AG04450 (cell line): ENCODE measurements at places on chromosomes 11 and 22. TPM values are rescaled to one million over a fixed set of nuclear protein-coding genes. Genes with fewer than 3 reads are reported as not detected.

DNA sequence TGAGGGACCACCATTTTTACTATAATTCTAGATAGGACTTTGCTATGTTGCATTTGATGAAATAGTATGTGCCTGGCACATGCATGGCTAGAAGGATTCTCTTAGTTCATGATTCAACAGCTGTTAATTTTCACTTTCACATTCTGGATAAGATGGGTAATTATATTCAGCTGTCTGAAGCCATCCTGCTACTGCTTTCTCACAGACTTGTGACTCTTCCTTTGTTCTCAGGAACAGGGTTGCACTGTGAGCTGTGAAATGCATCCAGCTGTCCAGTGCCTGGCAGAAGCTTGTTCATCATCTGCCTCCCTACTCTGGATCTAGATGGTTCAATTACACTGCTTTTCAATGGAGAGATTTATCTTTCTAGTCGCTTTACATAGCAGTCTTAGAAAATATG lies 610.1 kb upstream of the ANO5 start:
- DNase-seq, result no peak

DNA sequence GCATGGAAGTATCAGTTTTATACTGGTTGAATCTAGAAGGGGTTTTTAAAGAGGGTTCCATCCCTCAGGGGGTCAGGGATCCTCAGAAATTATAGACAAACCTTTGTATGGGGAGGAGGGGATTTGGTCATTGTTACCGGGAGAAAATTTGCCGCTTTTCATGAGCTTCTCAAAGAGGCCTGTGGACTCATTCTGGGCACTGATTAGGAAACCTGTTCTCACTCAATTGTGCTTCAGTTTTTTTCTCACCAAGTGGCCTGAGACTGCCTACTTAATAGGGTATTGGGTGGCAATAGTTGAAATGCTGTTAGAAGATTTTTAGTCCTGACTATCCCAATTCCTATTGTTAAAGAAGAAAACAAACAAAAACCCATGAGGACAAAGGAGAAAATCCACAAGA lies 14.0 kb downstream of the MPEG1 start:
- DNase-seq, result no peak

GRCh38 chr11:70071996-70072395 lies 6.1 kb upstream of the ANO1 start:
- no peak for DNase-seq

- DNase-seq, result no peak
These were observed 22.1 kb downstream of the GDPD5 start for GRCh38 chr11:75503531-75504099.

- DNase-seq, result peak; percentile 71
These were observed 769 bp downstream of the MAFF start for GRCh38 chr22:38202437-38203089.

- no peak for DNase-seq
These were observed 96.3 kb downstream of the APIP start for GRCh38 chr11:34819740-34820482.

The PDE2A gene
- 0.02 and 0.11 TPM in 2 replicates for polyA plus RNA-seq

The TBX1 gene
- polyA plus RNA-seq, result not detected in 2 replicates

The MCAT gene
- 10.5 and 12.0 TPM in 2 replicates for polyA plus RNA-seq
